ENCODE measurements at places on chromosomes 4 and X.

- DNase-seq: no peak
Observed at GRCh38 chrX:22015139-22015750, 16.9 kb upstream of the PHEX start.

- no peak for DNase-seq
Observed at GRCh38 chr4:184293552-184293951, 75.9 kb upstream of the ENPP6 start.

DNA sequence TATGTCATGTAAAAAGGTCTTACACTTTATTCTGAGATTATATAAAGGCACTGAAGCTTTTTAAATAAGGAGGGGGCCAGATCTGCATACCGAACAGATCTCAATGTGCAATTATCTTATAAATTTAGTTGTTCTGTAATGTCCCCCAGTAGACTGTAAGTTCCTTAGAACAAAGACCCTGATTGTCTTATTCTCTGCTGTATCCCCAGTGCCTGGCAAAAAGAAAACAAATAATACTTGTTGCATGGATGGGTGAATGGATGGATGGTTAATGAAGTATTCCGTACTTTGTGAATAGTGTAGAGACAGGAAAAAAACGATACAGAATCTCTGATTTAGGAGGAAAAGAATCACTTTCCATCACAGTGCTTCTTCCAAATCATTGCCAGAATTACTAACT, 141.5 kb downstream of the CHM start:
- no peak for DNase-seq

- no peak for DNase-seq
Observed at GRCh38 chr4:54082168-54082567, 17.8 kb upstream of the CHIC2 start.

- no peak for DNase-seq
Observed at GRCh38 chrX:50072110-50072509, 128.7 kb downstream of the AKAP4 start.

All from stimulated activated CD4-positive, alpha-beta T cell treated with anti-CD3 and anti-CD28 coated beads, Interleukin-2, amount 100 ng/mL, for 48 hours (primary cell).